NCI-H510A (cell line): ENCODE measurements at places on chromosomes 6 and 20.
A peak's percentile ranks its signal among the peaks of the same experiment; 100 is the strongest.

- no peak for DNase-seq
Observed at GRCh38 chr20:62487561-62488354, 12.0 kb upstream of the GATA5 start.

DNA sequence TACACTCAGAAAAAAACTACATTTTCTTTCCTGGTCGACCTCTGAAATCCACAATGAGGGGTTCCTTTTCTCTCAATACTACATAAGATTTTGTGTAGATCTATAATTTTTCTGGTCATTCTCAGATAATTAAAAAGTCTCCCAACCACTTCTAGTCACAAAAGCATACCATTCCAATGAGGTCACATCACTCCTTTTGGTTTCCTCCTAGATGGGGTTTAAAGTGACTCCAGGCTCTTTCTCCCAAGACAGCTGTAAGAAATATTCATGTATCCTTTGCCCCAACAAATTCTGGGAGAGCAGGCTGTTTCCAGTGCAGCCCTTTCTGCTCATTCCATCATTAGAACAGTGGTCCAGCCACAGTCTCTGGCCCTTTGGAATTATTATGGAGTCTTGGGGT, 43.1 kb upstream of the BEND6 start:
- no peak for DNase-seq

- DNase-seq, result no peak
Observed at GRCh38 chr20:11728937-11729336, 188.8 kb upstream of the BTBD3 start.

DNA sequence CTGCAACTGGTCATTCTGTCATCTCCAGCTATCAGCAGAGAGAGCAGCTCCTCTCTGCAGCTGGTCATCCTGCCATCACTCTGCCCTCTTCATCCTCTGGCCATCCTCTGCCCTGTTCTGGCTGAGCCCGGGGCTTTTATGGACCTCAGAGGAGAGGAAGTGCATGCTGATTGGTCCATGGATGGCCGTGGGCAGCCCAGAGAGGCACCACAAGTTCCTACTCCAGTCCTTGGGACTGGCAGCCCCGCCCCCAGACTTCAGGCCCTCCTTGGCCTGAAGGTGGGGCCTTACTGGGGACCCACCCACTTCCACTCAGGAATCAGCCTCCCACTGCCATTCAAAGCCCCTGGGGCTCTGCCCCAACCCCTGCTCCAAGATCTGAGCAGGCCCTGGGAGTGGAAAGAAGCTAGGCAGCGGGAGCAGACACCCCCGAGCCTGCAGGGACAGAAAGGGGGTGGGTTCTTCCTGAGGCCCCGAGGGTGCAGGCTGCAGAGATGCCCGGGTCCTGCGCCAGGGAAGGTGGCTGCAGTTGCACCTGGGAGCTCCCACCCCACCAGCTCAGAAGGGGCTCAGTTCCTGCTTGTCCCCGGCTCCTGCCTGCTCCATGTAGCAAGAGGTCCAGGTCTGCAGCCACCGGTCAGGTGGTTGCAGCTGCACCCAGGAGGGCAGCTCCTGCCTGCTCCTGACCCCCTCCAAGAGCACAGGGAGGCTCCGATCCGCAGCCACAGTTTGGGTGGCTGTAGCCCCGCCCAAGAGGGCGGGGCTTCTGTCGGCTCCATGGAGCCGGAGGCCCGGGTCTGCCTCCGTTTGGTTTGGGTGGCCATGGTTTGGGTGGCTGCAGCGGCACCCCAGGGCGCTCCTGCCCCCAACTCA, 34.1 kb upstream of the HMGA1 start:
- no peak for DNase-seq

DNA sequence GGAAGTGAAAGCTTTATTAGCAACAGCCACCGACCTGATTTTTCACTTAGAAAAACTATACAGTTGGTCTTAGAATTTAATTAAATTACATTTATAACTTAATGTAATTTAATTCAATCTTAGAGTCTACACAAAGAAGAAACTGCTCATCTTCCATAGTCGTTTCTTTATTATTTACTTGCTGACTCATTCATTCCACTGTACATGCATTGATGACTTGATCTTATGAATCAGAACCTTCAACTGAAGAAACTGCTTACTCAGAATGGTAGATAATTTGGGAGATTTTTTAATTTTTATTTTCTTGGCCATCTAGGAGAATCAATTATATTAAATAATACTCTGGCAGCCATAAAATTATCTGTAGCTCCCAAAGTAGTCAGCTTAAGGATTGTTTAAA, 1021.6 kb upstream of the FLRT3 start:
- DNase-seq, result no peak

GRCh38 chr20:42701948-42702347, 487.8 kb downstream of the PTPRT start:
- DNase-seq, result peak; percentile 45

DNA sequence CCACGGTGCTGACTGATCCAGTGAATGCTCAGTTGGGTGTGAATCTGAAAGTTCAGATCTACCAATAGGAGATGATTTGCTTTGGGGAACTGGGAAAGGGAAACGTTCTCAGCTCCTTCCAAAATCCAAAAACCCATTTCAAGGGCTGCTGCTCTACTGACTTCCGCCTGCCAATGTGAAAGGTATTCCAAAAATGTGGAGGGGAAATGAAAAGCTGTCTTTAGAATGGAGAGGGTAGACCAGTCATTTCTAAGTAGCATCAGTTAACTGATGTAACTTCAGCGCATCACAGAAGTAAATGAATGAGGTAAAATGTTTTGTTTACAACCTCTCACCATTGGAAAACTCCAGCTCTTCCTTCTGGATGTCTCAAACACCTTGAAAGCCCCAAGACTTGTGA, 19.6 kb upstream of the EYA2 start:
- DNase-seq, result no peak

DNA sequence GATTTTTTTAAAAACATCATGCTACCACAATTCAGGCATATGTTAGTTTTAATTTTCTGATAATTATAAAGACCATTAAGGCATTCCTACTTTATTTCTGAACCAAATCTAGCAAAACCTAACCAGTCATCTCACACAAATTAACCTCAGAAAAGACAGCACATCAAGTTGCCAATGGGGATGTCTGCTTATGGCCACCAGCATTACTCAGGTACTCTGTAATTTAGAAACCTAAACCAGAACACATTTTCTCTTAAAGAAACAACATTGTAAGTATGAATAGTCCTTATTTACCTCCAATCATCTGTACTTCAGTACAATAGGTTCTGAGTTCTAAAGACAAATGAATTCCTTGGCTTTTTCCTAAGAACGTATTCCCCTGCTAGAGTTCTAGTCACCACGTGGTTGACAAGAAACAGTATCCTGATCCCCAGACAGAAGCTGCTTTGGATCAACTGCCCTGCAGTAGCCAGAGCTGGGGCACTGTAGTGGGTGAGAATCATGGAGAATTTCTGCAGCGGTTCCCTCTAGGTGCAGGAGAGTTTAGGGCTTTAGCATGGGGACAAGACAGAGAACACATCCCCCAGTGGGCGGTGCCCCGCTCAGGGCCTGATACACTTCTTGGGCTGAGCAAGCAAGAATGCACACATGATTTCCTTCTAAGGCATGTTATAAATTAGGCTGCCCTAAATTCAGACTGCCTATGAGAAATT, 15.4 kb downstream of the GCLC start:
- no peak for DNase-seq

- DNase-seq, result no peak
Observed at GRCh38 chr6:43634702-43635303, 837 bp upstream of the MAD2L1BP start.

DNA sequence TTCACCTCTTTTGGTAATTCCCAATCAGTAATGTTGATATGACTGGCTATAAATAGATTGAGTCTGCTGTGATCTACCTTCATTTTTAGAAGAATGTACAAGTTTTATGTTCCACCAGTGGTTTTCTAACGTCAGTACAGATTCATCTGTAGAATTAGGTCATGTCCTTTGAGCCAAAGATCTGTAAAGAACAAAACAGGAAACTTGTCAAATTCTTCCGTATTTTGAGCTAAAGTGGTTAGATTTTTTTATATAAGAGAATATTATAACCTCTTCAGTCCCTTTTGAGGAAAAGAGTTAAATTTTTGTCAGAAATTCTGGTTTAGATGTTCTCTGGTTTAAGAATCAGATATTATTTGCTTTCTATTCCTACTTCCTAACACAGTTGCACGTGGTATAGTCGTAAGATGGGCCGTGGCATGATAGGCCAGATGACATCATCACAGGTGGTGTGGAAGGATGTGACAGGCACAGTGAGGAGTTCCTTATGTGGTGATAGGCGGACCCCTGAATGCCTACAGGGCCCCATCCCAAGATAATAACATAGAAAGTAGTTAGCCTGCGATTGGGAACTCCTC, 62.3 kb downstream of the SNX9 start:
- DNase-seq, result no peak
